ENCODE measurements at places on chromosomes 2 and 18.

GRCh38 chr2:8684878-8685696 lies 3.2 kb downstream of the ID2 start:
- DNase-seq: peak; percentile 85

DNA sequence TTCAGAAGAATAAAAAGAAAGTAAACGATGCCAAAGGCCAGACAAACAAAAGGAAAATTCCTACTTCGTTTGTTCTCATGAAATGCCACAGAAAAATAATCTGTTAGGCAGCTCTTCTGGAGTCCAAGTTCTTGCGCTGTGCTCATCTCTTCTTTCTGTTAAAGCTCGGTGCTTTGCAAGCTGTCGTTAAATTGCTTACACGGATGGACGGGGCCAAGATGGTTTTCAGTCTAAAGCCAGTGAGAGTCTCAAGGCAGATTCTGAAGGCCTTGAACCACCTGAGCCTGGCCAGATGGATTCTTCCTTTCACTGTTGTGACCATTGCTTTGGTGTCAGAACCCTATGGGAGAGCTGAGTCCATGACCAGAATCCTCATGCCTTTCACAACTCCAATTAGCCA lies 97.6 kb upstream of the RMDN2 start:
- DNase-seq: no peak

- no peak for DNase-seq
These were observed 2.2 kb upstream of the ACADL start for GRCh38 chr2:210227290-210228088.

DNA sequence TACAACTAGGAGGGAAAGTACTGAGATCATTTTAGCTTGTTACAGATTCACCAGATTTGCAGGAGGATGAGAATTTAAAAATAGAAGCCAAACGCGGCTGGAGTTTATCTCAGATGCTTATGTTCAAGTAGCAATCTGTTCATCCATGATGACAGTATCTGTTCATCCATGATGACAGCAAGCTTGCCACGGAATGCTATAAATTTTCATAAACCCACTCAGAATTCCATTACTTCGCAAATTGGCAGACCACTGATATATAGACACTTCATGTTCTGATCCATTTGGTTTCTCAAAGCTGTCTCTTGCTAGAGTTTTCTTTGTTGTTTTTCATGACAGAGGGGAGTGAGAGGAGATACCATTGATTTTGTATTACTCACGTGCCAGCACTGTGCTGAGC lies 84.2 kb downstream of the GAREM1 start:
- DNase-seq: no peak

- no peak for DNase-seq
These were observed 357.8 kb upstream of the CDH20 start for GRCh38 chr18:60975420-60975819.
